ENCODE measurements at places on chromosomes 1 and 21.

DNA sequence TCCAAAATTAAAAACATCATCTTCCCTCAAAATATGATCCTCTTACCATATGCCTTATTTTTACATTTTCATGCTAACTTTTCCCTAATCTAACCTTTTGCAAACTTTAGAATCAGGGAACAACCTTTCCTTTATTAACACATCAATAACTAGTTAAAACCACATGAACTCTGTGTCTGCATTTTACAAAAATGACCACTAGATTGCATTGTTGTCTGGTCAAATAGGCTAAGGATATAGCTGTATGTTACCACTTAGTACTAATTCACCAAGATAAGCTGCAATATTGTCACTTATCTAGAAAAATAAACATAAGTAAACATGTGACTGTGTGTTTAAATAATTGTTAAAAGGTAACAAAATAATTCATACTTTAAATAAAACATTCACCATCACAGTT lies 82.3 kb downstream of the DENND1B start:
- DNase-seq: no peak

DNA sequence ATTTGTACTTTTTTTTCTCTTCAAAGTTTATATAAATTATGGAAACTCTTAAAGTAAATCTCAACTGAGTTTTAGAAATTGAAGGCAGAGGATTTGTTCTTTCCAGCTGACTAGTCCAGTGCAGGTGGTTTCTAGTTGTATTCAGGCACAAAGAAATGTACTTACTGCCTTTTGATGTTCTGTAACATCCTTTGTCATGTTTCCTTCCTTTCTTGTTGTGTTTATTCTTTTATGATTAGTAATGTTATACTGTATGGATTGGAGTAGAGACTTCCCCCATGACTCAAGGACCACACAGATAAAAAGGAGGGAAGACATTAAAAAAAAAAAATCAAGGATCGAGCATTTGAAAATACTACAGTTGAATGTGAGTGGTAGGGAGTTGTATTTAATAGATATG lies 8.0 kb downstream of the HIPK1 start:
- DNase-seq: no peak

DNA sequence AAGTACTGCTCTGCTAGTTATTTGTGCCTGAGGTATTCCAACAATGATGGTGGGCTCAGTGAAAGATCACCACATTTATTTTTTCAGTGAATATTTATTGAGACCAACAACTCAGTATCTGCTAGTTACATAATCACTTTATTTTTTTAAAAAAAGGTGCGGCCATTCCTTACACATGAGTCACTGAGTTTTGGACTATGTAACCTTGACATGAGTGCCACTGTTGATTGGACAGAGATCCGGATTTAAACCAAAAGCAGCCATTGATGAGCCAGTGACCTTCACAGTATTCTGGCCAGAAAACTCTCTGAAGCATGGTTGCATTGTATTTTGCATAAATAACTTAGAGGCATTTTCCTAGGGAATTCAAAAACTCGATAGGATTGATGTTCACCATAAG lies 79.5 kb downstream of the NUF2 start:
- no peak for DNase-seq

- DNase-seq: peak; percentile 18
Observed at GRCh38 chr1:5548266-5548665, 444.0 kb downstream of the NPHP4 start.

DNA sequence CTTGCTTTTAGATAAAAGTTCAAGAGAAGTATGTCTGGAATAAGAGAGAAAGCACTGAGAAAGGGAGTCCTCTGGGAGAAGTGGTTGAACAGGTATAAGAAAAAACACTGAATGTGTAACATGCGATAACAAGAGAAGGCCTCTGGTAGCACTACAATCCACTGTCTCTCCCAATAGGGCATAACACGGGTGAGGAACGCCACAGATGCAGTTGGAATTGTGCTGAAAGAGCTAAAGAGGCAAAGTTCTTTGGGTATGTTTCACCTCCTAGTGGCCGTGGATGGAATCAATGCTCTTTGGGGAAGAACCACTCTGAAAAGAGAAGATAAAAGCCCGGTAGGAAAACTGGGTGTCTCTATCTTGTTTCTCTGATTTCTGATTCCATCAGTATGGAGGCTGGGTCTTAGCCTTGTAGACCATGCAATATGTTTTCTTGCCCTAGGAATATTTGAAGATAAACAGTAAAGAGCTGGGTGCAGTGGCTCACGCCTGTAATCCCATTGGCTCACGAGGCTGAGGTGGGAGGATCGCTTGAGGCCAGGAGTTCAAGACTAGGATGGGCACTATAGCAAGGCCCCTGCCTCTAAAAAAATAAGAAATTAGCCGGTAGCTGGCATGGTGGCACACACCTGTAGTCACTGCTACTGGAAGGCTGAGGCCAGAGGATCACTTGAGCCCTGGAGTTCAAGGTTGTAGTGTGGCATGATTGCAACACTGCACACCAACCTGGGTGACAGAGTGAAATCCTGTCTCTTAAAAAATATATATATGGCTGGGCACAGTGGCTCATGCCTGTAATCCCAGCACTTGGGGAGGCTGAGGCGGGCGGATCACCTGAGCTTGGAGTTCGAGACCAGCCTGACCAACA lies 40.4 kb downstream of the DAP3 start:
- peak; percentile 30 for DNase-seq

GRCh38 chr21:15604413-15604812 lies 125.4 kb upstream of the USP25 start:
- no peak for DNase-seq
